ENCODE measurements at places on chromosomes 5 and 9. TPM values are rescaled to one million over a fixed set of nuclear protein-coding genes. Genes with fewer than 3 reads are reported as not detected.

DBH gene
- not detected for total RNA-seq

PPP3R2 gene
- total RNA-seq = not detected

WDR38 gene
- not detected for total RNA-seq

TAS2R1 gene
- not detected for total RNA-seq

DNA sequence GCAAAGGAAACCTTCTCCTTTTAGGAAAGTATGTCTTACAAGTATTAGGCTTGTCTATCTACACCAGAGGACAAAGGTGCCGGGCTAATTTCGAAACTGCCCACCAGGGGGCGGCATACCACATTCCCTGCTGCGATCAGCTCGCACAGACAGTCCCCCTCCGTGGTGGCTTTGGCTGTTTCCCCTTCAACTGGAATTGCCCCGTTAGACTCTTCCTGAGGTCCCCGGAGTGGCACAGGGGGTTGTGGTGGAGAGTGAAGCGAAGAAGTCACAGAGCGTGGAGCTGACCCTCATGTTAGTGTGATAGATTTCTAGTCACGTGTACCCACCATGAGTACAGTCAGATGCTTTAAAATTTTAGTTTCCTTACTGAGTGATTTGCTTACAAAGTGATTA lies 17.5 kb downstream of the PTTG1 start:
- no peaks in the 10 kb centered on the region for H3K27me3 ChIP-seq
- no peak for DNase-seq
- no peak overlapping the region for H3K27ac ChIP-seq
- H3K4me1 ChIP-seq = peaks cover 10% of the 10 kb centered on the region
- peak overlapping the region; percentile 55 for H3K4me3 ChIP-seq

DNA sequence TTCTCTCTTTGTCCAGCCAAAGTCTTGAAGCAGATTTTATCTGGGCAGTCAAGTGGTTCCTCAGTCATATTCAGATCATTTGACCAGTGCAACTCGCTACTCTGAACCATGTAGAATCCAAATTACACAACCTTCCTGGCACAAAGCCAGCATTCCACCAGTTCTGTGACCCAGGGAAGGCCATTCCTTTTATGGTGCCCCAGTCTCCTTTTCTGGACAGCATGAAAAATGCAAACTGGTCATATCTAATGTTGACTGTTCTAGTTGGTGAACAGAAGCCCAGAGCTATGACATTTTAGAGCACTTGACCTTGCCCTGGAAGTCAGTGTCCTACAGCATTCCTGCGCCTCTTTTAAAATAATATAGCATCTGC lies 364.6 kb downstream of the BRINP1 start:
- H3K36me3 ChIP-seq = no peaks in the 10 kb centered on the region
- DNase-seq = peak; percentile 86
- peaks cover 16% of the 10 kb centered on the region for H3K4me1 ChIP-seq

- no peak overlapping the region for H3K27ac ChIP-seq
- no peak for DNase-seq
- peaks cover 10% of the 10 kb centered on the region for H3K27me3 ChIP-seq
- no peaks in the 10 kb centered on the region for H3K36me3 ChIP-seq
- no peaks in the 10 kb centered on the region for H3K4me1 ChIP-seq
These were observed 24.6 kb downstream of the GFI1B start for GRCh38 chr9:133003071-133003461.

DNA sequence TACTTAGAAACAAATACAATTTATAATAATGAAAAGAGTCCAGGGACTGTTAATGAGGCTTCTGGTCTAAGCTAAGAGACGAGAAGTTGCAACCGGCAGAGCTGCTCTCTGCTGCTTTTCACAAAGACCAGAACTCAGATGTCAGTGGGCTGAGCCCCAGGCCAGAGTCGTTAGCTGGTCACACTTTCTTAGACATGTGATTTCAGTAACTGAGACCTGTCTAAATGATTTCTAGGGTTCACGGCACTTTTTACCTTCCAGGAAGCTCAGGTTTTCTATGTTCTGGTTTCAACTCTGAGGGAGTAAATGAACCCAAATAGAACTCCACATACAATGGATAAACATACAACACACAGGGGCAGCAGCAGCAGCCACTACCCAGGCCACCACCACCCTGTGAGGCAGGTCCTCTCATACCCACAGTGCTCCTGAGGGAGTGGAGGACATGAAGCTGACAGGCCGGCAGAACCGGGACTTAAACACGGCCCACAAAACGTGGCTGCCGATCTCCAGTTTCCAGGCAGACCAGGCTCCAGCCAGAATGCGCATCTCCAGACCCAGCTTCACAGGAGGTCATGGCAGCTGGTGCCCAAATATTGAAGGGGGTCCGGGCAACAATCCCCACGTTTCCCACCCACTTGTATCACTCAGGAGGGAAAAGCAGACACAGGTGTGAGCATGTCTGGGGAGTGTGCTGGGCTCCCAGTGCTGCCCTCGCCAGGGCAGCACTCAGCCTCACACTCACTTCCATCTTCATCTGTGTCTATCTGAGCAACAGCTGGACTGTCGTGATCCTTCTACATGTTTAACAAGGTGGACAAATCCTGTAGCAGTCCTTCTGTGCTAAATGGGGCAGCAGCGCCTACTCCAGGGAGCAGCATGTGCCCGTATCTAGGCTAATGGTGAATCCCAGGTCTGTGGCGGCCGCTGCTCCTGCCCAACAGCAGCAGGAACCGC lies 38.8 kb downstream of the IARS1 start:
- no peak overlapping the region for H3K27ac ChIP-seq
- no peak overlapping the region for H3K4me3 ChIP-seq
- no peaks in the 10 kb centered on the region for H3K4me1 ChIP-seq
- H3K36me3 ChIP-seq = peaks cover 90% of the 10 kb centered on the region
- H3K27me3 ChIP-seq = no peaks in the 10 kb centered on the region

DNA sequence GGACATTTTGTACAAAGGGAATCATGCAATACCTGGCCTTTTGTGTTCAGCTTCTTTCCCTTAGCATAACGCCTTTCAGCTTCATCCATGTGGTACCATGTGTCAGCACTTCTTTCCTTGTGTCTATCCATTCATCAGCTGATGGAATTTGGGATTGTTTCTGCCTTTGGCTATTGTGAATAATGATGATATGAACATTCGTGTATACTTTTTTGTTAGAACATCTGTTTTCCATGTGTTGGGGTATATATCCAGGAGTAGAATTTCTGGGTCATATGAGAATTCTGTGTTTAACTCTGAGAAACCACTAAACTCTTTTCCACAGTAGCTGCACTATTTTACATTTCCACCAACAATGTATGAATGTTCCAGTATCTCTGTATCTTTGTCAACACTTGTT lies 14.8 kb upstream of the PRRC2B start:
- H3K27ac ChIP-seq = no peak overlapping the region
- H3K4me1 ChIP-seq = peaks cover 4% of the 10 kb centered on the region
- H3K36me3 ChIP-seq = no peaks in the 10 kb centered on the region
- DNase-seq = no peak
- no peak overlapping the region for H3K4me3 ChIP-seq

DNA sequence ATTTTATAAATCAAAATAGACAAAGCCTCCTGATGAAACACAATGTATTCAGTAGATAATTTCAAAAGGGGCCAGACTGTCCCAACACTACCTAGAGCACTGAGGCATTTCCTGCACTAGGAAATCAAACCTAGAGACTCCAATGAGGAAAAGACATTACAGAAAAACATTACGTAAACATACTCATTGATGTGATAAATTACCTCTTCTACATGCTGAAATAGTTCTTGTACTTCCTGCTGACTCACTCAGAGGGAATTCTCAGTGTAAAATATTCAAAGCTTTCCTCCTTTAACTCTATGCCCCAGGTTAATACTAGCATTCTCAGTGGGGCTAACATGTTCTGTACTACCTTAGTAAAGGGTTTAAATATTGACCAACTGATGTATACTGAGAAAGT lies 178.0 kb downstream of the ESM1 start:
- H3K27ac ChIP-seq = peak overlapping the region; percentile 2
- H3K27me3 ChIP-seq = no peaks in the 10 kb centered on the region
- H3K4me3 ChIP-seq = no peak overlapping the region
- DNase-seq = peak; percentile 90
- H3K4me1 ChIP-seq = peaks cover 6% of the 10 kb centered on the region

GRCh38 chr5:176171171-176171760 lies 67.0 kb upstream of the SIMC1 start:
- no peak overlapping the region for H3K4me3 ChIP-seq
- no peak for DNase-seq
- no peak overlapping the region for H3K27ac ChIP-seq
- no peaks in the 10 kb centered on the region for H3K4me1 ChIP-seq

DNA sequence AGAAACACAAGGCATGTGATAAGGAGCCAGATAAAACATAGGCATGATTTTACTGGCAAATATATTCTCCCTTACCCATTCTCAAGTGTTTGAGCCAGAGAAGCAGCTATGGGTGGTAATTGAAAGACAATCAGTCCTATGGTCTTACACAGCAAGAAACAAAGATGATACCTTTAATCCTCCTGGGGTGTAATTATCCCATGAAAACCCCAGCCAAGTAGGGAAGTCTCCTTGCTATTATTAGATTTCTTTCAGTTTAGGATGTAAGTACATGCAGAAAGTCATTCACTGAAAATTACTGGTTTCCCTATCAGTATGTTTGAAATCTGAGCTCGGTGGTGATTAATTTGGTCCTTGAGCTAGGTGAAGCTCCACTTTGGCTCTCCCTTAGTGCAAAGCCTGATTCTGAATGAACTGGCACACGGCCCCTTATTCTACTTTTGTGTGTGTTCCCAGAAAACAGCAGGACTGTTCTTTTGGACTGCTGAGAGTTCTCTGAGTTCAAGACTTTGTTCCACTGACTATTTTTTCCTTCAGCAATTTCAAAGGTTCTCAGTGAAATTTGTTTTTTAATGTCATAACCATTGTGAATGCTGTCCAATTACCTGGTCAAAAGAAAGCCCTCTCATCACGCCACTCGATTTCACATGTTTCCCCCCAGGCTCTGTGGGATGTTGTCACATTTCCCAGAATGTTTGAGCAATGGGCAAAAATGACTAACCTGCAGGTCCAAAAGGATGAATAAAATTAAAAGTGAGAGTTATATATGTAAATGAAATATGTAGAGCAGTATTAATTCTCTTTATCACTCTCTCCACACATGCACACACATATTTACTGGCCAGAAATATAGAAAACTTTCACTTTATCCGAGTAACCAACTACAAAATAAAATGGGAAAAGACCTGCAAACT lies 343.0 kb downstream of the RAB3C start:
- H3K36me3 ChIP-seq = no peaks in the 10 kb centered on the region
- H3K4me1 ChIP-seq = peaks cover 16% of the 10 kb centered on the region
- peak; percentile 32 for DNase-seq
- no peaks in the 10 kb centered on the region for H3K27me3 ChIP-seq

DNA sequence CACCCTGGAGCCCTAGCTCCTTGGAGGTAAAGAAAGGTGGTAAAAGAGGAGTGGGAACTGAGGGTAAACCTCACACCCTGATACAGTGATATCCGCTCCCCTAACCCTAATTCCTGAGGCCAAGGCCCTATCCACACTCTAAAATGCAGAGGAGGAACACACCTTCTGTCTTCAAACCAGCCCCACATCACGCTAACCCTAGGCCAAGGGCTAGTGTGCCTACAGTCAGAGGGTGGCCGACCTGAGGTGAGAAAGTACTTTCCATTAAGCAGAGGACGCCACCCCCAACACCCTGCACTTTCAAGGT lies 590 bp downstream of the HDAC3 start:
- no peaks in the 10 kb centered on the region for H3K27me3 ChIP-seq
- peaks cover 20% of the 10 kb centered on the region for H3K4me1 ChIP-seq
- H3K36me3 ChIP-seq = peaks cover 4% of the 10 kb centered on the region
- DNase-seq = no peak

DNA sequence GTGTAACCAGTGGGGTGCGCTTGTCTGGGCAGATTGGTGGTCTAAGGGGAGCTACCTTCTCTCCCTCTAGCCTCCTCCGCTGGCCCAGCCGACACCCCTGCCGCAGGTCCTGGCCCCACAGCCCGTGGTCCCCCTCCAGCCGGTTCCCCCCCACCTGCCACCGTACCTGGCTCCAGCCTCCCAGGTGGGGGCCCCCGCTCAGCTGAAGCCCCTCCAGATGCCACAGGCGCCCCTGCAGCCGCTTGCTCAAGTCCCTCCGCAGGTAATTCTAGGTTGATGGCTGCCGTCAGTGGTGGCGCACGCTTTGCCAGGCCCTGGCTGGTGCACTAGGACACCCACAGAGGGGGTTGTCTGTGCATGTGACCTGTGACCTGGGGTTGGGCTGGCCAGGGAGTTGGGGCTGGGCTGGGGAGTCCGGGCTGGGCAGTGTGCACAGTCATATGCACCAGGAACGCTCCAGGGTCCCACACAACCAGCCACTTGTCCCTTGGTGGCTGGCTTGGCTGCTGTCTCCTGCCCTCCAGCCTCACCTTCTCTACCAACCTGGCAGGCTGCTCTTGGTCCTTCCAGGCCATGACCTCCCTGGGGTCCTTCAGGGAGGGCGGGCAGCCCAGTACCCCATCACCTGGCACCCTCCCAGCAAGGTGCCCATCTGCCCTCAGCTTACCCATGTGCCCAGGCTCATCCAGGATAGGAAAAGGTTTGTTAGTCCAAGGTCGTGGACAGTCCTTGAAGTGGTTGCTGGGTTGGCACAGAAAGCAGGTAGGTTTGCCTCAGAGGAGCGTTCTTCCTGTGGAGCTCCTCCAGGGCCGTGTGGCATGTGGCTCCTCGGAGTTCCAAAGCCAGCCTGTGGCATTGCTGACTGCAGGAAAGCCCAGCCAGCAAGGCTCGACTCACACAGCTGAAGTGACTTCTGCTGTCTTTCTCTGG lies 73.2 kb downstream of the WNK2 start:
- H3K36me3 ChIP-seq = no peaks in the 10 kb centered on the region
- H3K27ac ChIP-seq = no peak overlapping the region
- no peaks in the 10 kb centered on the region for H3K4me1 ChIP-seq
- H3K27me3 ChIP-seq = no peaks in the 10 kb centered on the region
- no peak overlapping the region for H3K4me3 ChIP-seq
- DNase-seq = no peak

- H3K36me3 ChIP-seq = no peaks in the 10 kb centered on the region
- no peak overlapping the region for H3K4me3 ChIP-seq
- no peak for DNase-seq
These were observed 39.1 kb downstream of the DENND4C start for GRCh38 chr9:19269582-19269981.

DNA sequence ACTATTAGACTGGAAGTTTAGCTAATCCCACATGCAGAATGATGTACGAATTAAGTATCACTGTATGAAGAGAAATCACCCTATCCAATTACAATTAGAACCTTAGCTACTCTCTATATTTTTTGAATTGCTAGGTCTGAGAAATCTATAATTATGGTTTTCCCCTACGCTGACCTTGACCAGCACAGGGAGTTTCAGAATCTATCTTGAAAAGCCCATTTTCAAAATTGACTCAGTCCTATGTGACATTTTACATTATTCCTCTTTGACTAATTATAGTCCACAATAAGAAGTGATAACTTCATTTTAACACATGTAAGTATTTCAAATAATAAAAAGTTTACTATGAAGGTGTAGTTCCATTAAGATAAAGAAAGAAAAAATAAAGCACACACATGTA lies 21.5 kb downstream of the NUDT12 start:
- H3K27ac ChIP-seq = no peak overlapping the region
- no peaks in the 10 kb centered on the region for H3K36me3 ChIP-seq
- no peak for DNase-seq

DNA sequence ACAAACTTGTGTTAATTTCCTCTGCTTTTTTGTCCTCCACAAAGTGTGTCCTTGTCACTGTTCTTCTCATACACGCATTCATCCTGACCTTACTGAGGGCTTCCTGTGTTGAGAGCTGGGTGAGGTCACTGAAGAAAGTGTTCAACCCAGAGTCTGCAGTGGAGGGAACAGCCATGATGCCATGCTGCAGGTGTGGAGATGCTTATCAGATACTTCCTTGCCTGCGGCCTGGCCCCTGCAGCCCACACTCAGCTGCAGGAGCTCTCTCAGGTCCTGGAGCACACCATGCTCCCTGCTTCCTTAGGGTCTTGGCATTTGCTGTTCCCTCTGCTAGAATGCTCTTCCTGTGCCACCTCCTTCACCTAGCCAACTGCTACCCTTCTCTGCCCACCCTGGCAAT lies 108.1 kb upstream of the SPRY4 start:
- no peaks in the 10 kb centered on the region for H3K27me3 ChIP-seq
- DNase-seq = no peak
- H3K36me3 ChIP-seq = no peaks in the 10 kb centered on the region
- H3K27ac ChIP-seq = no peak overlapping the region

Measured in astrocyte (in vitro differentiated cells and primary cell).